ENCODE measurements at places on chromosomes 7 and 10.

DNA sequence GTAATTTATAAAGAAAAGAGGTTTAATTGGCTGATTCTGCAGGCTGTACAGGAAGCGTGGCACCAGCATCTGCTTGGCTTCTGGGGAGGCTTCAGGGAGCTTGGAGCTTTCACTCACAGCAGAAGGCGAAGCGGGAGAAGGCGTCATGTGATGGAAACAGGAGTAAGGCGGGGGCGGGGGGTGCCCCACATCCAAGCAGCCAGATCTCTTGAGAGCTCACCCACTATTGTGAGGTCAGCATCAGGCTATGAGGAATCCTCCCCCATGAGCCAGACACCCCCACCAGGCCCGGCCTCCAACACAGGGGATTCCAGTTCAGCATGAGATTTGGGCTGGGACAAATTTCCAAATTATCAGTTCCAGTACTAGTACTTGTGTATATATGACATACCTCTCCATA is 46.2 kb downstream of the WDR37 start:
- no peak for DNase-seq

- peak; percentile 56 for DNase-seq
Measured at GRCh38 chr10:5283305-5284158, 81.2 kb upstream of the UCN3 start.

GRCh38 chr10:97399843-97400545 is 1.1 kb downstream of the RRP12 start:
- peak; percentile 35 for DNase-seq

GRCh38 chr10:82191653-82192052 is 316.7 kb downstream of the NRG3 start:
- DNase-seq, result no peak

DNA sequence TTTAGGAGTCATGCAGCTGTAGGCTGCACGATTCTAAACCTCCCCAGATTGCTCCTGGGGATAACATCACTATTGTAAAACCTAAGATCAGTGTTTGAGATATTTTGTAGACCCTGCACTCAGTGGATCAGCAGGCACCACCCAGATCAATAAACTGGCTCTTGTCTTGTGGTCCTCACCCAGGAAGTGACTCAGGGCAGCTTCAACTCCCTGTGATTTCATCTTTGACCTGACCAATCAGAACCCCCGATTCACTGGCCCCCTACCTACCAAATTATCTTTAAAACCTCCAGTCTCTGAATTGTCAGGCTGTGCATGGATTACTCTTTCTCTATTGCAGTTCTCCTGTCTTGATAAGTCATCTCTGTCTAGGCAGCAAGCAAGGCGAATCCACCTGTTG is 25.7 kb downstream of the ARL5B start:
- DNase-seq, result no peak

- no peak for DNase-seq
Measured at GRCh38 chr7:125654076-125654475, 724.5 kb upstream of the POT1 start.

DNA sequence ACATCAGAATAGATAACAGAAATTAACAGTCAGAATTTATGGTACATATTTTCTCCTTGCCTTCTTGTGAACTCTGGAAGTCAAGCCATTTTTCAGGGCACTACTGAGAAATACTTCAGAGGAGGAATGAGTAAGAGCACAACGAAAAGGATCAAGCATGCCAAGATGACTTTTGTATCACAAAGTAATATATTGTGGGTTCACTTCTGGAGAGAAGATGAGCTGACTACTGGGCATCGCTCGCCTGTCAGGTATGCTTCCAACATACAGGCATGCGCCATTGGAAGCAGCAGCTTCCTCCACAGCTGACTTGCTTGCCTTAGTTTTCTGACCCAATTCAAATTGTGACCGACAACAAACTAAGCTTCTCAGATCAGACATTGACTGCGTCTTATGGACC is 137.3 kb downstream of the VTI1A start:
- DNase-seq, result no peak

DNA sequence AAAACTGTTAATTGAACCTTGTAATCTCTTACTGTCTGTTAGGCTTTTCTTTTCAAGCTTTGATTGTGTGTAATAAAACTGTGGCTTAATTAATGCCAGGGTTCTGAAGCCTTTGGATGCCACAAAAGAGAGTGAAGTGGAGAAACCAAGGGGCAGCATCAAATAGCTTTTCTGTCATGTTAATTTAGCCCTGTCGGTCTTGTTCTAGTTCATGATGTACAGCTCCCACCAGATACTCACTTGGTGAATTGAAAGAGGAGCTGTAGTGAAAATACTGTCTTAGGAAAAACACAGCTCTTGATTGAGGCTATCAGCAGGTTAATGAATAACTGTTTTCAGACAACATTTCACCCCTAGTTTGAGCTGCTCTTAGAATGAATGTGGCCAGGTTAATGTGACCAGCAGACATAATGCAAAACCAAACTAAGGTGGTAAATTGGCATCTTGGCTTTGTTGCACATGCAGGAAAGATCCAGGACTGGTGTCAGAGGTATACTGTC is 94.2 kb downstream of the POLL start:
- no peak for DNase-seq

- DNase-seq, result no peak
Measured at GRCh38 chr7:157043745-157044144, 33.3 kb upstream of the MNX1 start.

GRCh38 chr7:70143075-70144044 is 545.1 kb downstream of the AUTS2 start:
- DNase-seq, result no peak

DNA sequence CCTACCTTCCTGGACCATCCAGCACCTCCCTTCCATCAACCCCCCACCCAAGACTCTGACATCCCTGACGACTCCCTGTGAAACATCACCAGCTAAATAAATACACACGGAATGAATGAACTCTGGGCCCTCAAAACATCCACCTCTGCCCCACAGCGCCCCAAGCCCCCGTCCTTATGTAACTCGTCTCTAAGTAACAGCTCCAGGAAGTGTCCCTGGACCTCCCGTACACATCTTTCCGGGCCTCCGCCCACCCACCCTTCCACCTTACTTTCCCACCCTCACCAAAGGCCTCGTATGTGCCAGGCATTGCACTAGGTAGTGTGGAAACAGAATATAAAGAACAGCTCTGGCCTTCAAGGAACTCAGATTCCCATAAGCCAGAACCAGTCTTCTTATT is 27.7 kb upstream of the SLIT1 start:
- no peak for DNase-seq

GRCh38 chr7:141208539-141208938 is 134.7 kb downstream of the TMEM178B start:
- DNase-seq, result no peak

- no peak for DNase-seq
Measured at GRCh38 chr7:70565721-70566370, 566.1 kb upstream of the GALNT17 start.

- DNase-seq, result no peak
Measured at GRCh38 chr10:108112218-108112617, 947.7 kb upstream of the SORCS1 start.

GRCh38 chr10:121553511-121554264 is 44.6 kb downstream of the FGFR2 start:
- DNase-seq, result no peak

- no peak for DNase-seq
Measured at GRCh38 chr10:129833468-129833950, 130.6 kb downstream of the EBF3 start.

DNA sequence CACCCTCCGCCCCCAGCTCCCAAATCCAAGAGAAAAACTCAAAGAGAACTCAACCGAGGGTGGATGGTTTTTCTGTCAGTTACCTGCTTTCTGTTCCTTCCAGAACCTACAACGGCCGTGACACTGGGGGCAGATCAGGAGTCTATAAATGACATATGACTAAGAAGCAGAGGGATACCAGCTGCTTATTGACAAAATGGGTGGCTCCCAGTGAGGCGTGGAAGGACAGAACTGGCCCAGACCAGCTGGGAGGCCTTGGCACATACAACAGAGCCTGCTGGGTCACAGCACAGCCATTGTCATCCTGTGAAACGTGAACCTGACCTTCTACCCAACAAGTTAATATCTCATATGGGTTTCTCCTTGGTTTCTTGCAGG is 84.3 kb upstream of the ADRB1 start:
- no peak for DNase-seq

DNA sequence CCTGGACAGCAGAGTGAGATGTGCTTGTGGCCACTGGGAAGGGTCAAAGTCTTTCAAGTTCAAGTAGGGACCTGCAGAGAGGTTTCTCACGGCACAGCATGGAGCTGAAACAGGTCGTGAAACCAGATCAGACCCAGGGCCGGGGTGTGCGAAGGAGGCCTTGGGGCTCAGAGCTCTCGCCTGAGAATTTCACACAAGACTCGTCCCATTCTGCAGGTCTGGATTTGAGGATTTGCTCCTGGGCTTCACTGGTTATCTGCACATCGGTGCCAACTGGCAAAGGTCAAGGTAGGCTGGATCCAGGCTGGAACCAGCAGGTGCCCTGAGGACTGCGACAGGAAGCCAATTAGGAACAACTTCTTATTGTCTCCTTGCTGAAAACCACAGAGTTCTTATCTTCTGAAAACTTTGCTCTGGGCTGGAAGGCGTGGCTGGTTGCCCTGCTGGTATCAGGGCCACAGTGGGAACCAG is 24.0 kb upstream of the GTF2I start:
- DNase-seq, result no peak

DNA sequence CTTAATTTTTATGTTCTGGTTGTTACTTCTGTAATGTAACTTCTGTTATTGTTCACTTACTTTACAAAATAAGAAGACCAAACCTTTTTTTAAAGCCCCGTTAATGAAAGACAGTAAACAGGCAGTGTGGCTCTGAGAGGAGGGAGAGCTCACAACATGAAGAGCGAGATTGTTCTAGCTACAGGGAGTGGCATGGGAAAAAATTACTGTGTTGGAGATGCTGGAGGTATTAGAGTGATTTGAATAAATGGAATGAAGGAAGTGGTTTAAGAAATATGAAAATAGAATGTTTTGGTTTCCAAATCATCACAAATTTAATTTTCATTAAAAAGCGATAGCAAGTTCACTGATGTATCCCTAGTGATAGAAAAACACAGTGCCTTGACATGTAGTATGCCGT is 31.8 kb downstream of the REEP3 start:
- DNase-seq, result no peak

- DNase-seq, result no peak
Measured at GRCh38 chr10:62890395-62890794, 74.2 kb upstream of the EGR2 start.

GRCh38 chr10:130491011-130491692 is 355.0 kb downstream of the GLRX3 start:
- no peak for DNase-seq

GRCh38 chr10:129030996-129031843 is 435.8 kb upstream of the MGMT start:
- DNase-seq, result peak; percentile 36

DNA sequence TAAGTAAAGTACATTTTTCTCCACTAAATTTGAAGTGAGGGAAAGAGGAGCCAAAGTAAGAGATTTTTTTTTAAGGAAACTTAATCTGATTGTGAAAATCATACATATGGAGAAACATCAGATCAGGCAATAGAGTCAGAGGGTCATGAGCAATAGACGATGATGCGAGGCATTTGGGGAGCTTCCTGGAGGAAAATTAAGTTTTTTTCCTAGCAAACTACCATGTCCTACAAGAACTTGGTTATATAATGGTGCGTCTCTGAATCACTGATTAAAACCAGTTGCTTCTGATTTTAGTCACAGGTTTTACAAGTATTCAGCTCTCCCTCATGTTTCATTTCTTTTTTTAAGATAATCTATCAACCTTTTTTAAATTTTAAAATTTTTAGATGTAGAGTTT is 52.1 kb upstream of the MTURN start:
- no peak for DNase-seq

DNA sequence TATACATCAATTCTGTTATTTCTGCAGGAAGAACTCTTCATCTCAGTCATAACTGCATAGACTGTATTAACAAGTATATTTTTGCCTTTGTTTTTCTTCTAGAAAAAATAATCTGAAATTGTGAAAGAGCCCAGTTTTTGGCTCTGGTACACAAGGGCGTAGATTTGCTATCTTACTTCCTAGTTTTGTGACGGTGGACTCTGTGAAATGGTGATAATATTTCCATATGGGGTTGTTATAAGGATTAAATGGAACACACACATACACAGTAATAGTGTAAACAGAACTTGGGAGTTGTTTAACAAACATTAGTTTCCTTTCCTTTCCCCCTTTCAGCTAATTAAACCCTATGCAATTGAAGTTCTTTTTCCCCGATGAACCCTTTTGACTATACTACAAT is 108.7 kb downstream of the MKLN1 start:
- DNase-seq, result no peak

DNA sequence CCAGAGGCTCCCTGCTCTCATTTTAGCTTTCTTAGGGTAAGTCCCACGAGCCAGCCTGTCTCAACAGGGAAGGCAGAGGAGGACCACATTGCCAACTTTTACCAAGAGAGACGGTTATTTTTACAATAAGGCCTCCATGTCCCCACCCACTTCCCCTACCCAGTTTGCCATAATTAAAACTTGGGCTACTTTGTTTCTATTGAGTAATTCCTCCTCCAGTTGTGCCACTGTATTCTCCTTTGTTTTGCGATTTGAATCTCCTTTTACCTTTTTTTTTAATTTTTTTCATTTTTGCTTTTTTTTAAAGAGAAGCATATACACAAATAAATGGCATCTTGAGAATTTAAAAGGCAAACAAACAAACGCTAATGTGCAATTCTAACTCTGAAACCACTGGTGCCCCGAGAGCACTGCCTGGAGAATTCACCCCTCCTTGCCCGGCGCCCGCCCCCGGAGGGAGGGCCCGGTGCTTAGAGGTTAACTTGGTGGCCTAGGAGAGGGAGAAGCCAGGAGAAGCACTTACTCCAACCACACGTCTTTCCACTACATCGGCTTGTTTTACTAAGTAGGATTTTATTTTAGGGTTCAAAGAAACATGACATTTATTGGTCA is 282.3 kb downstream of the USP6NL start:
- DNase-seq, result no peak

DNA sequence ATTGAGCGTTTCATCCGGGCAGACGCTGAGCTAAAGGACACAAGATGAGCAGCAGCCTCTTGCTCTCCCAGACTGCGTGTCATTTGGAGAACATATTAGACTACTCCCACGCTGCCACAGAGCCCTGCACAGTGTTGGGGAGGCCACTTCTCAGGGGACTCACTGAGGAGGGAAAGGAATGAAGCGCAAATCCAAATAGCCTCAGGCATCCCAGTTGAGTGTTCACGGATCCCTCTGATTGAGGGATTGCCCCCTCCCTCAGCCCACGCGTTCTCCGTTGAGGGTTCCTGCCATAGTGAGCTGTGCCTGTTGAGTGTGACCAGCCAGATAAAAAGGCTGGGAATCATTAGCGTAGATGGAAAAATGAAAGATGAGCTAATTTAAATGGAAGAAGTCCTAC is 563.4 kb downstream of the ACTR3B start:
- no peak for DNase-seq

DNA sequence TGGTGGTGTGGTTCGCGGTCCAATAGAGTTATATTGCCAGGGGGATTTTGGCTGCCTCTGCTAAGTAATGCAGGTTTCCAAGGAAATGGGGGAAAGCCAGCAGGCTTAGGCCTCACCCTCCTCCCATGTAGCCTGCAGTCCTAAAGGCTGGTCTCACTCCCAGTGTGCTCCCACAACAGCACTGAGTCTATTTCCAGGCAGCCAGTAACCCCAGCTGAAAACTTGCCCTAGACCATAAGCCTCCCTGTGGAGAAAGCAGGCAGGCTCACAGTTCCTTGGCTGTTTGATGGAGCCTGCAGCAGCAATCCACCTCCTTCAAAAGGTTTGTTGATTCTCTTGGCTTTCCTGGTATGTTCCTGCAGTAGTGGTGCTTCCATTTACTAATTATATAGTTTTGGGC is 220.0 kb upstream of the ZNF804B start:
- no peak for DNase-seq

- no peak for DNase-seq
Measured at GRCh38 chr7:71636329-71636728, 504.4 kb downstream of the GALNT17 start.

All from GF-D8 (cell line).